ENCODE measurements at places on chromosomes 4 and X.
A peak's percentile ranks its signal among the peaks of the same experiment; 100 is the strongest.

DNA sequence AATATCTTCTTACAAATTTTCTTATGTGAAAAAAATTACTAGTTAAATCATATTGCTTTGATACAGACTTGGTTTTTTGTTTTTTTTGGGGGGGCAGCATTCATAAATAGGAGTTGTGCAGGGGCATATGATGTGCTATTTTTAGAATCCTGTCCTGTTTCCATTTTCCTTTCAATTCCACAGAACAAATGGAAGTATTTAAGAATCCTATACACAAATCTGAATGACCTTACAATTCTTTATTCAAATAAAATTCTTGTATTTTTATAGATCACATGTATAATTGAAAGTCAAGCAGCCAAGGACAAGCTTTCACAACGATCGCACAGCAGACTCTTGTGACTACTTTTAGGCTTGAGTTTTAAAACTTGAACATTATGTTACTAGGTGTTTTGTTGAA lies 523.9 kb downstream of the ANKRD50 start:
- no peak for DNase-seq

DNA sequence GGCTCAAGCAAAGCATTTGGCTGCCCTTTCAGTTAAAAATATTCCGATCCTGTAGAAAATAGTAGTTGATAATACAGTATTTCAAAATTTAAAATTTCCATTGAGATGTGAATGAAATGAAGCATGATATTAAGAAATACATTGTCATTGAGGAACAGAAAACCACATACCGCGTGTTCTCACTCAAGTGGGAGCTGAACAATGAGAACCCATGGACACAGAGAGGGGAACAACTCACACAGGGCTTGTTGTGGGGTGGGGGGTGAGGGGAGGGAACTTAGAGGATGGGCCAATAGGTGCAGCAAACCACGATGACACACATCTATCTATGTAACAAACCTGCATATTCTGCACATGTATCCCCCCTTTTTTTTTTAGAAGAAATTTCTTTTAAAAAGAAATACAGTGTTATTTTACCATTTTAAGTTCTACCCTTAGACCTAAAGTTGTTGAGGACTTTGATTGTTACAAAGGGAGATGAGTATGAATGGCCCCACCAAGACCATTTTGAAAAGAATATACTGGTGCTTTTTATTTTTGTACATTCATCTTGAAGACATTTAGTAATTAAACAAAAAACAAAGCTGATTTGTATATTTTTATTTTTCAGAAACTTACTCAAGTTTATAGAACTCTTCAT lies 52.0 kb upstream of the IL13RA1 start:
- DNase-seq: no peak

DNA sequence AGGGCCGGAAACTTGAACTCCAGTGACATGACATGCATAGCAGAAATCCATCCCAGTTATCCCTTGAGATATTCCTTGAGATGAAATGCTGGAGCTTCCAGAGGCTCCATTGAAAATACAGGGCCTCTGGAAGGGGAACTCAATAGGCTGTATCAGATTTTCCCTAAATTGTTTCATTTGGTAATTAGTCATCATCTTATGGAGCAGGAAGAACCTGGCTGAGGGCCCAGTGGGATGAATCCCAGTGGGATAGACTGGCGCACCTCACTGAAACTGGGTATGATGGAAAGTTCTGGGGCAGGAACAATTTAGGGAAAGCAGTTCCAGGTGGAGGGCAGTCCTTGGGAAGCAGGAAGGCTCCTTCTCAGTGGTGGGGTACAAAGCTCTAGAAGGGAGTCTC lies 307.8 kb upstream of the DIPK2B start:
- no peak for DNase-seq

GRCh38 chrX:94361241-94361640 lies 687.2 kb downstream of the FAM133A start:
- no peak for DNase-seq

GRCh38 chr4:110229266-110229665 lies 30.9 kb upstream of the ELOVL6 start:
- no peak for DNase-seq

GRCh38 chr4:118835571-118836300 lies at the start of gene SEC24D:
Gene SEC24D (minus strand): TSS chr4:118836126. CDS start chr4:118833696, 2,430 bp downstream.
- peak; percentile 96 for DNase-seq

DNA sequence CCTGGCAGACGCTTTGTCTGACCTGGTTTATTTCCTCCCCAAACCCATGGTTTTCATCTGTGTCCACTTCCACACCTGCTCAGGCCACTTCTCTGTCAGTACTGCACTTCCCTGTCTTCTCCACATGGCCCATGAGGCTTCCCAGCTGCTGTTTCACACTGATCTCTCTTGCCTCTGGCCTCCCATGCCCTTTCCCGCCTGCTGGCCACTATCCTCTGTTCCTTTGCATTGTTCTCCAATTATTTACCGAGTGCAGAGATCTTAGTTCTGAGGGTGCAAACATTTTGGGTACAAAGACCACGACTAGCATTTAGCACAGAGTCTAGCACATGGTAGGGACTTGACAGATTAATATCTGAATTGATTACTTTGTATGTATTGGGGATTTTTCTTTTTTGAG lies 174.8 kb upstream of the NPY2R start:
- no peak for DNase-seq
